ENCODE measurements at places on chromosomes 2 and 18.

DNA sequence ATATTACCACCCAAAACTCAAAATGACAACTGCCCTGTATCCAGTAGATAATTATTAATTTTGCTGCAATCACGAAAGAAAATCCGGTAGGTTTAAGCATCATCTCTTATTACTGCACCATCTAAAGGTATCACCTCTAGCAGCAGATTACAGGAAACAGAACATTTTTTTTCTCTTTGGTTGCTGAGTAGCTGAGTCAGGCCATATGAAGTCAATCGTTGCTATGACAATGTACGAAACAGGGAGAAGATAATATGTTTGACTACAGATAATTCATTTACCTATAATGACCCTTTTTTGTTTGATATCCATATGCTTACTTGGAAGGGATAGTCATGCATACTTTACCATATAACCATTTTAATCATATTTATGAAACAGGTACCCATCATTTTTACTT is 831.6 kb upstream of the CHAC2 start:
- no peak for DNase-seq

DNA sequence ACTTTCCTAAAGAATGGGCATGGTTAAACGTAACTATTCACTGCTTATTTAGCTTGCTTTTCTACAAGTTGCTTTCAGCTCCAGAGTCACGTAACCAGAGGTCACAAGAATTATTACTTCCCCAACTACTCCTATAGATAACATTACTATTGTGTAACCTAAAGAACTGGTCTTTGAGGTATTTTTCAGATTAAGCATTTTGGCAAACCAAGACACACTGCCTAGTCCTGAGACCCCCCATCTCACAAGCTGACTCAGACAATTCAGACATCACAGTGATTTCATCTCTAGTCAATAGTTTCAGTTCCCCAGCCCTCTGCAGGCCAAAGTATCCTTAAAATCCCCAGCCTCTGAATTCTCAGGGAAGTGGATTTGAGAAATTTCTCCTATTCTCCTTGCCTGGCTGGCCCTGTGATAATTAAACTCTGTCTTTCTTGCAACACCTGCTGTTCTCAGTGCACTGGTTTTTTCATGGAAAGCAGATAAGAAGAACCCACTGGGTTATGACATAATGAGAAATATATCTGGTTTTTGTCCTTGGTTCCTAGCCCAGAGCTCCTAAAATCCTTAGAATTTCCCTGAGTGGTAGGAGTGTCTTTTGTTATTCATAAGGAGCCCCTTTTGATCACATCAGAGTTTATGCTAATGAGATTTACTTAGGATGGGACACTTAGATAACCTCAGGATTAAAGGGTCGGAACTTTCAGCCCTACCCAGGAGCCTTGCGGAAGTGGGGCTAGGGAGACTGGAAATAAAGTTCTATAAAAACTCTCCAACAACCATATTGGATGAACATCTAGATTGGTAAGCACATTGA is 1310.8 kb upstream of the CHAC2 start:
- no peak for DNase-seq

DNA sequence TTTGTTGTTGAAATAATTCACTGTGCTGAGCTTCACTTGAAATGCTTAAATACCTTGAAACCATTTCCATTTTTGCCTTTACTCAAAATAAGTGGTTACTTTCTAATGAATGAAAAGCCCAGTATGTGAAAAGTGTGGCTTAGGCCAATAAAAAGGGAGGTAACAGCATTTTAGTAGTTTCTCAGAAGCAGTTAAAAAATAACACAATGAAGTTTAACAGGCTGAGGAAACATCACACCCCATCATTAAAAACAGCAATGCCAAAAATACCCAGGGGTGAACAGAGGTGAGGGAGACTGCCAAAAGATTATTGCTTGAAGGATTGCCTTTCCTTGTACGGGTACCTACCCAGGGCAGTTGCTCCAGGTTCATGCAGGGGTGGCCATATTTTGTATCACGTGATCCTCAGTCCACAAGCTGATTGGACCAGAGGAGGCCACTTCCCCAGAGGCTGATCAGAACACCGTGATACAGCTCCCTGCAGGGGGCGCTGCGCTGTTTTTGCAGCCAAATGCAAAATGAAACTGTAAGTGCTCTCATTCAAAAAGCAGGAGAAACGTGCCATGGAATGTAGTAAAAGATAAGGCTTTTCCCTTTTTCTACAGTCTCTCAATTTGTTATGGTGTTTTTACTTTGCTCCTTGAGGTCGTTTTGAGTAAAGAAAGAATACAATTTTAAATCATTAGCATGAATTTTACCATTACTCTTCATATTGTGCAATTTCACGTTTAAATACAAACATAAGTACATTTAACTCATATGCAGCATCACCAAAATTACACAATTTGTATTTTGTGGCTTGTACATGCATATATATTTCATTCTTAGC is 70.2 kb upstream of the SH3BP4 start:
- DNase-seq, result no peak

DNA sequence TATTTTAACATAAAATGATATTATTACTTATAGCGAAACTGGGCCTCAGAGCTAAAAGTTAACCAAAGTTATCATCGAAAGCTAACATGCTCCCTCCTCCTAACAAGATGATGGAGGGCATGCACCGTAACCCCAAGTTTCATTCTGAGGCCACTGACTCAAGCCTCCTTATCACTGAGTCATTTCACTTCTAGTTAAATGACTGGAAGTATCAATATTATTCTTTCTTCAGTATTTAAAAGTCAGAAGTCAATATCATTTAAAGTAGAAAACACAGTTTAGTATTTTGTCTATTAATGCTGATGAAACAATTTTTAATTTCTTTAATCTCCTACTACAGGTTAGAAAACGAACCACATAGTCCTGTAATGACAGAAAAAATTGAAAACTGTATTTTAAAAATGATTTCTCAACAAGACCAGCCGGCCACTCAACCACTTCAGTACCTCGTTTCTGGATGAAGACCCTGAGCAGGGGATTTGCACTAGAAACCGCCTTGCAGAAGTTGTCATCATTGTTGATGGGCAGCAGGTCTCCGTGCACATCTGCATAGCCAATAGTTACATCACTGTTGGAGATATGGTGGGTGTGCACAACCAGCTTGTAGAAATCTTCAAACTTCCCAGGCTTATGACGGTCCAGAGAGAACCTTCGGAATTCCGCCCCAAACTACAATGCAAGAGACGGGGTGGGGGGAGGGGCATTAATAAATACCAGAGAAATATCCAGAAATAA is 44.9 kb downstream of the PARD6G start:
- no peak for DNase-seq

GRCh38 chr2:56177420-56178220 is 6.2 kb upstream of the CCDC85A start:
- DNase-seq, result no peak

Measured in cortex of kidney (tissue), 1 donor.